Cerebellar cortex (tissue), 1 donor: ENCODE measurements at places on chromosomes 3 and 15.

DNA sequence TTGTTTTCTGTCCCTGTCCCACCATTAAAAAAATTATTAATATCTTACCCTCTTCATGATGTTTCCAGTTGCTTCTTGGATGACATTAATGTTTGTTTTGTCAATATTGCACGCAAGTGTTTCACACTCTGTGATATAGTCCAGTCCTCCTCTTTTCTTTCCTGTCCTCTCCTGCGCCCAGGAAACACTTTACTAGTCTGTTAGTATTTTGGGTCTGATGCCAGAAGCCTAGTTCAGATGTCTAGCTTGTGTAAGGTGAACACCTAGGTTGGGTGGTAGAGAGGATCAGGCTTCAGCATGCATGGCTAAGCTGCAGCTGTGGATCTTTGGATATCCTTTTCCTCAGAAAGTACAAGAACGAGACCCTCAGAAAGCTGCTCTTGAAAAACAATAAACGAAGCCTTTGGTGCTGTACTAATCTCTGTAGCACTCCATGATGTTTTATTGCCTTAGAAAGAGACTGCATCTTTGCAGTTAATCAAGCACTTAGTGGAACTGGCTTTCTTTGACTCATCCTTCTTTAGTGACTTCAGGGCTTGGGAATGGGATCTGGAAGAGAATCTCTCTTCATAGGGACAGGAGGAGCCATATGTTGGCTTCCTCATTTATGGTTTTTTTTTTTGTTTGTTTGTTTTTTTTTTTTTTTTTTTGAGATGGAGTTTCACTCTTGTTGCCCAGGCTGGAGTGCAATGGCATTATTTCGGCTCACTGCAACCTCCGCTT lies 253.4 kb downstream of the LPP start:
- no peak for DNase-seq

DNA sequence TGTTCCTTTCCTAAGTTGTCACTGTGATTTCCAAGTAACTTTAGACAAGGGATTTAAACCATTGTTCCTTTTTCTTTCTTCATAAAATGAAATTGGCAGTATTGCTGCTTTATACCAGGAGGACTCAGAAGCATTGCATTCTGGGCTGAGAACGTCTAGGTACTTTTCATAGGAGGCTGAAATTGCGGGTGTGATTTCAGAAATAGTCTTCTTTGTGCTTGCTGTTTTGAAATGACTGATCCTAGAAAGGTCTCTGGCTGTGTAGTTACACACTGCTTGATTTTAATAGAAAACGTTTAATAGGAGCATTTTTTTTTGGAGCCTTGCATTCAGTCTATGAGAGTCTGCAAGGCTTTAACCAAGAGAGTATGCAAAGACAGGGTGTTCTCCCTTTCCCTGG lies 56.3 kb downstream of the PPM1L start:
- no peak for DNase-seq

GRCh38 chr3:147409143-147410115 lies at the start of gene ZIC1:
ZIC1 (plus strand) TSS chr3:147409365; CDS start chr3:147410113, 748 bp downstream.
- DNase-seq: peak; percentile 95

DNA sequence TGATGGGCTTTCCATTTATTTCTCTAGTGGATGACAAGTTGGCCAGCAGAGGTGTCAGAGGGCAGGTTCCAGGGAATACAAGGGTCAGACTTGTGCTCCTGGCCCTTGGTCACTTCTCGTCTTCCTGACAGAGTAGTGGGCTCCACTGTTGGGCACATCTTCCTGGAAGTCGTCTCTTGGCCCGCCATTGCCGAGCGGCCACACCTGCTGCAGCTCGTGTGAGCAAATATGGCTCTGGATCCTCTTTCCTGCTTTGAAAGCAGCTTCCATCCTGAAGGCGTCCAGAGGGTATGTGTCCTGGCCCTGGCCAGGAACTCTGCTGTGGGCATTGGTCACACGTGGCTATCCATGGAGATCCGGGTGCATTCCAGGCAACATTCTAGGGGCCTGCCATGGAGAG lies 100.2 kb downstream of the SNRPN start:
- no peak for DNase-seq

- DNase-seq: peak; percentile 41
Observed at GRCh38 chr15:89399238-89400115, 64.9 kb upstream of the POLG start.

GRCh38 chr3:49529567-49529966 lies 24.7 kb upstream of the BSN start:
- no peak for DNase-seq

DNA sequence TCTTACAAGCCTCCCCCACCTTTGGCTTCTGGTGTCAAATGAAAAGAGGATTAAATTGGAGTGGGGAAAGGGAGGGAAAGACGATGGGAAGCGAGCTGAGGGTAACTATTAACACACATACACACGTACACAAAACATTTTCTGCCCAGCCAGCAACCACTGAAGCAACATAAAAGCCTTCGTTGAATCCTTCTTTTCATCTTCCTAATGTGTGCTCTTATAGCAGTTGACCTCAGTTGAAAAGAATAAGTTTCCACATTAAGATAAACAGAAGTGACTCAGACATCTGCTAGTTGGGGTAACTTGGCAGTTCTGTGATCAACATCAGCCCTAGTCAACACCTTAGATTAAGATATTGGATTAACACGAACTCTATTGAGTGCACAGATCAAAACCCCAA lies 558.5 kb downstream of the MECOM start:
- no peak for DNase-seq

- DNase-seq: no peak
Observed at GRCh38 chr15:98139337-98139736, 178.8 kb downstream of the ARRDC4 start.

GRCh38 chr3:143975554-143976152 lies 4.0 kb downstream of the DIPK2A start:
- DNase-seq: peak; percentile 79

DNA sequence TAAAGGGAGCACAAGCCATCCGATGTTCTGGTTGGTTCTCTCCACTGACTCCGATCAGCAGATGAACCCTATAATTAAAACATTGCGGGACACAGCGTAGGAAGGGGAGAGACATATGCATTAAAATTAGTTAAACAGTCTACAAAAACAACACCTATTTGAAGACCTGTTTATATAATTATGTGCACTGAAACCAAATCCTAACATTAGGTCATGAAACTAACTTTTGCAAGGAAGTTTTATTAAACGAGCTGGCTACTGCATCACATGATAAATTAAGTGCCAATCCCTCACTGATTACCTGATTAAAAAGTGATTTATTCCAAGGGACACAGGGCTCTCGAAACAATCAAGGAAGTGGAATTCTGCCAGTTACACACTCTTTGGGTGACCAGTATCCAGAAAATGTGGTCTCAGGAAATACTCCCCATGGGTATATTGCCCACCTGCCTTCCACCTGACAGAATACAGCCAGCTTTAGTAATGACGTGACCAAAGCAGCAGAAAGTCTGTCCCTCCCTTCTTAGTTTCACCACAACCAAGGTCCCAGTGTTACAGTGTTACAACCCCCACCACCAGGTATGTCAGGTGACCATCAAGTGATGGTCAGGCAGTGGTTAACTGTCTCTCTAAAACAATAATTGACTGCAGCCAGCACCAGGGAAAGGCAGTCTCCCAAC lies 69.5 kb downstream of the HERC1 start:
- DNase-seq: peak; percentile 82

GRCh38 chr3:10757021-10757820 lies 58.8 kb upstream of the SLC6A11 start:
- DNase-seq: no peak

DNA sequence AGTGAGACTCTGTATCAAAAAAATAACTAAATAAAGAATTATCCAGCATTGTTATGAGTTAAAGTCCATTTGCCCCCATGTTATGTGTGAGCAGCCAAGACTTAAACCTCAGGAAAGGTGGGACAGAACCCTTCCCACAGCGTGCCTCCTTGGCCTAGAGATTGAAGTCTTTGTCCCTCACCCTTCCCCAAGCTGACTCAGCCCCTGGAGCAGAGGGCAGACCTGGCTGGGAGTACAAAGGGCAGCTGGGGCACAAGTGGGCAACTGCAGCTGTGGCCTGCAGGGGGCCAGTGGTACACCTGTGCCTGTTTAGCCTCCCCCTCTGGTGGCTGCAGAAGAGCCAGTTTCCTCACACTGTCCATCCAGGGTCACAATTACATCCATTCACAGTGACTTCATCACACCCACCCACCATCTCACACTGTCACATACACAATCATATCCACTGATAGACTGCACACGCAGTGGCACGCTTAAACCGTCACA lies 940 bp upstream of the ACY1 start:
- peak; percentile 46 for DNase-seq

GRCh38 chr3:24793896-24794295 lies 299.2 kb upstream of the THRB start:
- DNase-seq: no peak

DNA sequence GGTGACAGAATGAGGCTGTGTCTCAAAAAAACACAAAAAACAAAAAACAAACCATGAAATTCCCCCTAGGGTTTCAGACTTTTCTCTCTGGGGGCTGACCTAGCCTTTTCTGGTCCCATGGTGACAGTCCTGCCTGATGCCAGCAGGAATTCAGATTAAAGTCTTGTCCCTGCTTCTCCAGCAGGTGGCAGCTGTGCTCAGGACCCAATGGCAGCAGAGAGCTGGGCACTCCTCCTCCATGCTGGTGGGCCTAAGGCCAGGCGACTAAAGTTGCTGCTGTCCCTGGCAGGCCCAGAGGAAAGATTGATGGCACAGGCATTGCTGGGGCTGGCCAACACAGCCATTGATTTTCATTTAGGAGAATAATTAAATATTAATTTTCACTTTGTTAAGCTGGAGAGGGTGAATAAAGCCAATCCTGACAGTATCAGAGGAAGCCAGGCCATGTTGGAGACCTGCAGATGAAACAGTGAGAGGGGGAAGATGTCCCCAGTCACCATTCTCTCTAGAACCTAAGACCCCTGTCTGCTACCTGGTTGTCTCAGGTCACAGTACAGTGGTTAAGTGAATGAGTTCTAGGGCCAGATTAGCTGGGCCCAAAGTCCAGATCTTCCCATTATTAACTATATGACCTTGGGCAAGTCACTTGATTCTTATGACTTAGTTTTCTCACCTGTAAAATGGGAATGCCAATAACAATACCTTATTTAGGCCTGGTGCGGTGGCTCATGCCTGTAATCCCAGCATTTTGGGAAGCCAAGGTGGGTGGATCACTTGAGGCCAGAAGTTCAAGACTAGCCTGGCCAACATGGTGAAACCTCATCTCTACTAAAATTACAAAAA lies 7.1 kb downstream of the CELF6 start:
- peak; percentile 75 for DNase-seq

DNA sequence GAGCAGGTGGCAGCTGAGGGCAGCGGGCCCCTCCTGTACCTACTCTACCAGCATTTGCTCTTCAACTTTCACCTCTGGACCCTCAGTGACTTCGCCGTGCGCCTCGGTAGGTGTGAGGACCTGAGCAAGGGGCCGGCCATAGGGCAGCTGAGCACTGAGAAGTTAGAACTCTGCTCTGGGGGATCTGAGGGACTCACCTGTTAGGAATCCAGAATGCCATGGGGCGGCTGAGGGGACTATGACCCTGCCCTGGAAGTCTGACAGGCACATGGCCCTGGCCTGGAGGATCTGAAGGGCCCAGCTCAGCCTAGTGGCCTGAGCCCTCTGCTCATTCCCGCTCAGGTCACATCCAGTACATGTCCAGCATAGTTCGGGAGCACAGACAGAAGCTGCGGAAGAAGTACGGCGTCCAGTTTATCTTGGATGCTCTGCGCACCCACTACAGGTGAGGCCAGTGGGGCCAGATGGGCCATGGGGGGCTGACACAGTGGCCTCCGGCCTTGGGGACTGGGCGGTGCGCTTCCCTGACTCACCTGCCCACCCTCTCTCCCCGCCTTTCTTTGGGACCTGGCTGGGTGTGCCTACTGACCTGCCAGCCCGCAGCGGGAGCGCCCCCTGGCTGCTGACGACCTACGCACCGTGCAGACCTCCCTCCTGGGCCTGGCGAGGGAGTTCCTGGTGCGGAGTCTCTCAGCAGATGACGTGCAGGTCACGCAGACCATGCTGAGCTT lies 18.8 kb downstream of the NBEAL2 start:
- peak; percentile 45 for DNase-seq

GRCh38 chr3:101827211-101828174 lies 21.8 kb upstream of the NFKBIZ start:
- DNase-seq: peak; percentile 58

DNA sequence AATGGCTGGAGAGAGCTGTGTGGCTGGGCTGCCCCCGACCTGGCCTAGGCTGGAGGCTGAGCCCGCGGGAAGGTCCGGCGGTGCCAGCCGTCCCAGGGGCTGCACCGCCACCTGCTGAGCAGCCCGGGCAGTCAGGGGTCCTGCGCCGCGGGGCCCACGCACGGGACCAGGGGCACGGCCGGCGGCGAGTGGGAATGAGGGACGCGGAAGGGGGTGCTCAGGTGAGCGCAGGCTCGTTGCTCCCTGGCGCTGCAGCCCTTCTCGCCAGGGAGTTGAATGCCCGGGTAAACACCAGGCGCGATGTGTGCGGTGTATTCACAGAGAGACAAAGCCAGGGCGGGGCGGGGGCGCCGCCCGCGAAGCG lies 666 bp upstream of the SEMA3F start:
- peak; percentile 23 for DNase-seq

- no peak for DNase-seq
Observed at GRCh38 chr3:61601831-61602230, 40.5 kb downstream of the PTPRG start.
